ENCODE measurements at places on chromosomes 5 and 9. TPM values are rescaled to one million over a fixed set of nuclear protein-coding genes. Genes with fewer than 3 reads are reported as not detected.

The RASGRF2 gene
- 12.5 TPM for total RNA-seq

The AHRR gene
- total RNA-seq, result 26.7 TPM

The IFNB1 gene
- not detected for total RNA-seq

The EIF4E1B gene
- not detected for total RNA-seq

The SCGB3A2 gene
- not detected for total RNA-seq

The S1PR3 gene
- total RNA-seq, result 14.5 TPM
